NCI-H526 treated with DMSO at 0.1 percent for 48 hours (cell line): ENCODE measurements at places on chromosomes 16 and 17.

DNA sequence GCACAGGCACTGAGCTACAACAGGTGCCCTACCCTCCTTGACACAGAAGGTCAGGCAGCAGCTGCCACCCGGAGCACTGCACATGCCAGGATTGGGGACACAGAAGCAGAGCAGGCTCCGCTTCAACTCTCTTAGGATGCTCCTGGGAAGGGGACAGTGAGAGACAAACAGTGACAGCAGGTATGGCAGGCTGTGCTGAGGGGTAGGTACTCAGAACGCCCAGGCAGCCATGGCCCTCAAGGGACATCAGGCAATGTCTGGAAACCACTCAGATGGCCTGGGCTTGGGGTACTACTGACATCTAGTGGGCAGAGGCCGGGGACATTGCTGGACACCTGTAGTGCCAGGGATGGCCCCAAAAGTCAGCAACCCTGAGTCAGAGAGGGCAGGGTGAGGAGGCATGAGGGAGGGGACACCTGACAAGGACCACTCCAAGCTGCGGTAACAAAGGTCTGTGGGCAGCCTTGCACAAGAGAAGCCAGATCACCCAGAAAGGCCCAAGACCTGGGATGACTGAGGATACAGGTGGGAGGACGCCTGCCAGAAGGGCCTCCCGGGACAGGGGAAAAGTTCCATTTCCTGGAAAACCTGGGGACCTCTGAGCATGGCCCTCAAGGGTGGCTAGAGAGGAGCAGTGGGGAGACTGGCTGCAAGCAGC, 21.2 kb downstream of the PEMT start:
- DNase-seq, result no peak

- DNase-seq, result no peak
Observed at GRCh38 chr17:5976251-5976650, 93.9 kb upstream of the WSCD1 start.

DNA sequence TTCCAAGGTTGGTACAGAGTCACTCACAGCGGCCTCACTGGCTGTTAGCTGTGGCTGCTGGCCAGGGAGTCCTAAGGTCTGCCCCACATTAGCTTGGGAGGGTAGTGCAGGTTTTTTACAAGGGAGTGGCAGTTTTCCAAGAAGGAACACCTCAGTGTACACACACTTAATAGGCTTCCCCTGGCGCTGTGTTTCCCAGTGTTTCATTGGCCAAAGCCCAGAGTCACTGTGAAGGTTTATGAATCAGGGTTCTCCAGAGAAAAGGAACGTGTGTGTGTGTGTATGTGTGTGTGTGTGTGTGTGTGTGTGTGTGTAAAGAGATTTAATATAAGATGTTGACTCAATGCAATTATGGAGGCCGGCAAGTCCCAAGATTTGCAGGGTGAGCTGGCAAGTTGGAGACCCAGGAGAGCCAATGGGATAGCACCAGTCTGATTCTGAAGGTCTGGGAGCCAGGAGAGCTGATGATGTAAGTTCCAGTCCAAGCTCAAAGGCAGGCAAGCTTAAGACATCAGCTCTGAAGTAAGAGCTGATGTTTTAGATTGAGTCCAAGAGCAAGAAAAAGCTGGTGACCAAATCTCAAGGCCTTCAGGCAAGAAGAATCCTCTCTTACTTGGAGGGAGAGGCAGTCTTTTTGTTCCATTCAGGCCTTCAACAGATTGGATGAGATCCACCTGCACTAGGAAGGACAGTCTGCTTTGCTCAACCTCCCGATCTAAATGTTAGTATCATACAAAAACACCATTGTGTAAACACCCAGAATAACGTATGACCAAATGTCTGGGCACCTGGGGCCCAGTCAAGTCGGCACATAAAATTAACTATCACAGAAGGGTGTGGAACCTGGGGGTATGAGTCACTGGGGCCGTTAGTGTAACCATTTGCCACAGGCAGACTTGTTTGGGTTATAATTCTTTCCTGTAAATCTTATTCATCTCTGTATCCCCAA, 206.8 kb downstream of the PRKCA start:
- no peak for DNase-seq

- DNase-seq, result no peak
Observed at GRCh38 chr17:40360091-40360490, 4.4 kb downstream of the GJD3 start.

DNA sequence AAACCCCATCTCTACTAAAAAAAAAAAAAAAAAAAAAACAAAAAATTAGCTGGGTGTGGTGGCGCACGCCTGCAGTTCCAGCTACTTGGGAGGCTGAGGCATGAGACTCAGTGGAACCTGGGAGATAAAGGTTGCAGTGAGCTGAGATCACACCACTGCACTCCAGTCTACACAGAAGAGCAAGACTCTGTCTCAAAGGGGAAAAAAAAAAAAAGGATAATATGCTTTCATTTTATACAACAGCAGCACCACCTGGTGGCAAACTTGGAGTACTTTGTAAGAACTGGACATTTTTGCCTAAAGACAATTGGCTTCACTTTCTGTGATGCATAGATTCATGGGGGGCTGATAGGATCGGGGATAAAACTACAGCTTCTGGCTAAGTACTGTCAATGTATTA, 8.5 kb downstream of the CHTF8 start:
- DNase-seq, result peak; percentile 33

DNA sequence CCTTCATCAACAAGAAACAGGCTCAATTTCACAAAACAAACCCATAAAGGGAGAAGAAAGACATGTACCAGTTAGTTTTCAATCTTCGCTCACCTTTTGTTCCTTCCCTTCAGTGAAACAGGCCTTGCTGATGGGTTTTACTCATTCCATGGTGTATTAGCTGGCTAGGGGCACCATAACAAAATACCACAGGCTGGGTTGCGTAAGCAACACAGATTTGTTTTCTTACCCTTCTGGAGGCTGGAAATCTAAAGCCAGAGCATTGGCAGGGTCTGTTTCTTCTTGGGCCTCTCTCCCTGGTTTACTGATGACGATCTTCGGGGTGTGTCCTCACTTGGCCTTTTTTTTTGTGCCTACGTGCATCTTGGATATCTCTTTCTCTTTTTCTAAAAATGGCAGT, 383.4 kb upstream of the RBFOX1 start:
- DNase-seq, result no peak

DNA sequence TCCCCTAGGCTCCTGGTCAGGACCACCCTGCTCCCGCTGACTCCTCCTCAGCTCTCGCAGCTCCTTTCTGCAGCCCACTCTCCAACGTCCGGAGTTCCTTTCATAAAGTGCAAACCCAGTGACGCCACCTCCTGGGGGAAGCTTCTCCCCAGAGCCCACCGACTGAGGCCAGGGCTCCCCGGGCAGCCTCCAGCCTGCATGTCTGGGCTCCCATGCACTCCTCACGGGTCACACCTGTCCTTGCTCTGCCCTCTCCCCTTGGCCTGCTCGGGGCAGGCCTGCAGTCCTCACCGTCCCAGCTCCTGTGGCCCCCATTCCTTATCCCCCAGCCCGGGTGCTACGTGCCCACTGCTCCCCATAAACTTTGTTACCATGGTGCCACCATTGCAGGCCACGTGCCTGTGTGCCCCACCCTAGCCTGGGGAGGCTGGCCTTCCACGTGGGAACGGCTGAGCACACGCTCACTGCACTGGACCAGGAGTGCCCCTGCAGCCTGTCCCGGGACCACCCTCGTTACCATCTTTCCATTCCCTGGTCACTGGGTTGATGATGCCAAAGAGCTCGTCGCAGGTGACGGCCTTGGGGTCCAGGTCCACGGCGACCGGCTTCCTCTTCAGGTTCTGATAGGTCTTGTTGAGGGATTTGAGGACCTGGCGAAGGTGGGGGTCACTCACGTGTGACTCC, 84.9 kb downstream of the DNAH17 start:
- no peak for DNase-seq

DNA sequence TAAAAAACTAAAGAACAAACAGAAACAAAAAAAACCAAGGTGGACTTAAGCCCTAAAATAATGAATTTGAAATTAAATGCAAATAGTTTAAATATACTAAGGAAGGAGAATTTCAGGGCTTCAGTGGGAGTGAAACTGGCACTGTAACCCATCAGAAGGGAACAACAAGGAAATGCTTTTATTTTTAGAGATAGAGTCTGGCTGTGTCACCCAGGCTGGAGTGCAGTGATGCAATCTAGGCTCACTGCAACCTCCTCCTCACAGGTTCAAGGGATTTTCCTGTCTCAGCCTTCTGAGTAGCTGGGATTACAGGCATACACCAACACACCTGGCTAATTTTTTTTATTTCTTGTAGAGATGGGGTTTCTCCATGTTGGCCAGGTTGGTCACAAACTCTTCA, 625.2 kb upstream of the CDH8 start:
- no peak for DNase-seq

- no peak for DNase-seq
Observed at GRCh38 chr17:50396261-50397110, 837 bp downstream of the LRRC59 start.

DNA sequence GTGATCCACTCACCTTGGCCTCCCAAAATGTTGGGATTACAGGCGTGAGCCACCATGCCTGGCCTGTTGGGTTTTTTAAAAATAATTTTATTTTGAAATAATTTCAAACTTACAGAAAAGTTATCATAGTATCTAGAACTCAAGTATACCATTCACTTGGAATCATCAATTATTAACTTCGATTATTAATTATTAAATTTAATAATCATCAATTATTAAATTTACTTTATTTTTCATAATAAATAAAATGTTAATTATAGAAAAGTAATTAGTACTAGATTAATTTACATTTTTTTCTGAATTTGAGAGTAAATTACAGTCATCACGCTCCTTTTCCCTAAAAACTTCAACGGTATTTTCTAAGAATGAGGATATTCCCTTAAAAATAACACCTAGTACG, 13.7 kb upstream of the SKAP1 start:
- no peak for DNase-seq

DNA sequence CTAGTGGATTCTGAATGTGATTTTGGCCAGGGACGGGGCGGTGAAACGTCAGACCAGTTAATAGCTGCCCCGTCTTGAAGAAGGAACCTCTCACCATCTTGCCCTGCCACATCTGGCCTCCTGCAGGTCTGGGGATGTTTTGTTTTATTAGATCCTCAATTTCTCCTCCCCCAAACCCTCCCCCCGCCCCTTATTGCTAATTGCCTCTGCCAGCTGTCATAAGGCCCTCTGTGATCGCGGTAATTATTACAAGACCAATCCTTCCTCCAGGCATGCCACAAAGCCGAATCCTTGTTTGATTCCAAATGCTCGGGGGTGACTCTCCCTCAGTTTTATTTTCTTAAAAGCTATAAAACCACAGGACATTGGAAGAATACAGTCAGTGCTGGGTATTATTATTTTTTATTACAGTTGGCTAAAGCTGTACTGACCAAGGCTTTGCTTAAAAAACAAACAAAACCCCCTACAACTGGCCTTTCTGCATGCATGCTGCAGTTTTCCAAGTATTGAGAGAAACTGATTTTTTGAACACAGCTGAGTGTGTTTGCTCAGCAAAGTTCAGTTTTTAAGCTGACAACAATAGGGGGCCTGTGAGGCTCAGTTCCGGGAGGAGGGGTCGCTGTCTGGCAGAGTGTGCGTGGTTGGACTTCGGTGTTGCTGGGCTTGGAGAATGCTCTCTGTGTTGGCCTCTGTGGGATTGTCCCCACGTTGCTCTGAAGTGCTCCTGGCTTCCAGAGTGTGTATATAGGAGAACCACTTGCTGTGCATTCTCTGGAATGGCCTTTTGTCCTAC, 1.7 kb downstream of the KSR1 start:
- peak; percentile 25 for DNase-seq

DNA sequence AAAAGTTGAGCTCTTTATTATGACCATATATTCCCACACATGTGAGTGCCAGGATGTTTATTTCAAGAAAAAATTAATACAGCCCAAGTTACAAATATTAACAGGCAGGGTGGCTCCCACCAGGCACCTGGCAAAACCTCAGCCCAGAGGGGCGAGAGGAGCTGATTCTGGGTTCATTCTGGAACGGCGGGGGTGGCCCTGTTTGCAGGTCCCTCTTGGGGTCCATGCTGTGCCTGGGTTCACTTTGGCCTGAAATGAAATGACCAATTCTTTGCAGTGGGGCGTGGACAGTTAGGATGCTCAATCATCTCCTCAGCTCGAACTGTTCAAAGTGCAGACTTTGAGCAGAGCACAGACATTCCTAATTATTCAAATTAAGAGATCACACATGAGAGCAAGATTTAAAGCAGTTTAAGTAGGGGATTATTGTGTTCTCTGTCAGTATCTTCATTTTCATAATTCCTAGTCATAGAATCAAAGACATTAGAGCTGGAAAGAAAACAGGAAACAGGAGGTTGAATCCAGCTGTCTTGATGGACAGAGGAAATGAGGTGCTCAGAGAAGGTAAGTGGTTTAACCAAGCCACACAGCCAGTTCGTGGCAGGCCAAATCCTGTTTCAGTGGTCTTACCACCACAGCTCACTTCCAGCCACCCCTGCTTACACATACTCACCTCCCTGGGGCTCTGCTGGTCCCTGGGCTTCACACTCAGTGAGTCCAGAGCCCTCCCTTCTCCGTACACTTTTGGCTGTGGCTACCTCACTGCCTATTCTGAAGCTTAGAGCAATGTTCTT, 363.9 kb upstream of the TNRC6C start:
- DNase-seq, result no peak

GRCh38 chr16:4208341-4208751, 33.5 kb downstream of the SRL start:
- DNase-seq, result no peak

DNA sequence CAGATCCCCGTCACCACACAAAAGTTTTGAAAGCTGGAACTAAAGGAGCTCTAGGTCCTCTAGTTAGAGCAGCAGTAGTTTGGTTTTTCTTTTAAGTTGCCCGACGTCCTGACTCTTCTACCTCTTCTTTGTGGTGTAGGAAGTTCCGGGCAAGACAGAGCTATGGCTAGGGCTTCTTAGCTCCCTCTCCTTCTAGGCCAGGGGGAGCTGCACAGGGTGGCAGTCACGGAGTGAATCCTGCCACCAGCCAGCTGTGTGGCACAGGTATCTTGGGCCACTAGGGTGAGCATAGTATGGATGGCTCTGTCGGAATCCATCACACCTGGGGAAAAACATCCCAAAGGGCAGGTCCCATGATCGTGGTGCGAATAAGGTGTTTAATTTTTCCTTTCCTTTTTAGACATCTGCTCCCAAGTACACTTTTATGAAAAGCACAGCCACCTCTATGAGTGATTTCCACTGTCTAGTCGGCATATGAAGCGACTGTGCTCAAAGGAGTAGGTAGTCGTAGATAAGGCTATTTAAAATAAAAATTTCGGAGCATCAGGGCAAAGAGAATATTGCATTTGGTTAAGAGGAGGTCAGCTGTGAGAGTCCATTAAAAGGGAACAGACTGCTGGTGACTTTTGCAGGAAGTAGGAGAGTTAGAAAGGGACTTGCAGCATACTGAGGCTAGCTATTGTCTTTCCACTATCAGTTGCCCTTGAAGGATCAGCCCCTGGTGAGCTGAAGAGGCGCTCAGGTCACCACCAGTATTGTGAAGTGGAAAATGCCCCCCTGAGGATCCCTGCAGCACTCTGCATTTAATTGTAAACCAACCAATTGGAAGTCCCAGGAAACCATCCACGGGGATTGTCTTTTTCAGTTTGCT, 2.1 kb downstream of the PRKCA start:
- no peak for DNase-seq

DNA sequence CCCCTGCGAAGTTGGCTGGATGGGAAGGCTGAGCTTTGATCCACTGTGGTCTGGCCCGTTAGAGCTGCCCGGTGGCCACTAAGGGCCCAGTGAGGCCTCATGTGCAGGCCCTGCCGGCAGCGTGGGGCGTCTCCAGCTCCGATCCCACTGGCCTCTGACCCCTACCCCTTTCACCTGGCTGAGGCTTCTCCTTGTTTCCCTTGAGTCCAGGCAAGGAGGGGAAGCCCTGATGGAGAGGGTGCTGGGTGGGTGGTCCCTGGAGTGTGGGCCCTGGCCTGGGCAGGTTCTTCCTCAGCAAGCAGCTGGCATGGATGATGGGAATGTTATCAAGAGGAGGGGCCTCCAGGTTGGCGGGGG, 356.8 kb downstream of the SEC14L1 start:
- DNase-seq, result no peak
